LHCN-M2 (cell line): ENCODE measurements at places on chromosomes 5 and 9.
A peak's percentile ranks its signal among the peaks of the same experiment; 100 is the strongest.

DNA sequence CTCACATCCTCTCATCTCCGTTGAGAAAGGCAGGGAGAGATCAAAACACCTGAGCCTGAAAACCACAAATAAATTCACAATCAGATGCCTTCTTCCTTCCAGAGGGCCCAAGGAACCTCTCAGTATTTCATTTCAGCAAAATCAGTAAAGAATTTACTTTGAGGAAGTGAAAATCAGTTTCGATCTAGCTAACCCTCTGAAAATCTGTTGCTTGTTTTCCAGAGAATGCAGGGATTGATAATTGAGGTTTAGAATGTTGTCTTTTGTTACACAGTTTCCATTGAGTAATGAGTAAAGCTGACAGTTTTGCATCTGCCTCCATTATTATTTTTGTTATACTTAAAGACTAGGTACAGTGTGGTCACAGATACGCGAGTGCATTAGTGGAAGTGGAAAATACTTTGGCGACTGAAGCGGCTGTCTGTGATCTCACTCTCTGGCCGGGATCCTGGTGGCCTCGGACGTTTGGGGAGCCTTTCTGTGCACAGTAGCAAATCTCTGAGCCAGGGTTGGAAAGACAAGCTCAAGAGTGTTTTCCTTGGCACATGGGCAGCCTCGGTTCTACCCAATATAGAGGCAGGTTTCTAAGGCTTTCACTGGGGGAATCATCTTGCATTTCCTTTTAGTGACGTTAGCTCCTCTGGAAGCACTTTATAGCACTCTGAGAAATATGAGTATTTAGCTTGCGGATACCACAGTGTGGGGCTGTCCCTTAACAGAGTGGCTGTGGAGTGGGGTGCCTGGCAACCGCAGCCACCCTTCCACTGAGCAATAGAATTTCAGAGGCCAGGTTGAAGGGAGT is 32.2 kb upstream of the ANGPTL2 start:
- DNase-seq: peak; percentile 64

GRCh38 chr9:70472268-70473249 is 58.1 kb upstream of the KLF9 start:
- DNase-seq: no peak

DNA sequence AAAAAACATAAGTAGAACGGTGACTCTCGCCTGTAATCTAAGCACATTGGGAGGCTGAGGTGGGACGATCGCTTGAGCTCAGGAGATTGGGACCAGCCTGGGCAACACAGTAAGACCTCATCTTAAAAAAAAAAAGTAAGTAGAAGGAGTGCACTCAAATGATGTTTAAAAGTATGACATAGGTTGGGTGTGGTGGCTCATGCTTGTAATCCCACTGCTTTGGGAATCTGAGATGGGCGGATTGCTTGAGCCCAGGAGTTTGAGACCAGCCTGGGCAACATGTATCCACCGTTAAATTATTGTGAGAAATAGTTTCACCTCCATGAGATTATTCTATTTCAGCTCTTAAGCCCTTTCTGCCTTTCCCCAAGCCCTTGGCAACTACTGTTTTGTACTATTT is 11.2 kb downstream of the DENND4C start:
- no peak for DNase-seq

DNA sequence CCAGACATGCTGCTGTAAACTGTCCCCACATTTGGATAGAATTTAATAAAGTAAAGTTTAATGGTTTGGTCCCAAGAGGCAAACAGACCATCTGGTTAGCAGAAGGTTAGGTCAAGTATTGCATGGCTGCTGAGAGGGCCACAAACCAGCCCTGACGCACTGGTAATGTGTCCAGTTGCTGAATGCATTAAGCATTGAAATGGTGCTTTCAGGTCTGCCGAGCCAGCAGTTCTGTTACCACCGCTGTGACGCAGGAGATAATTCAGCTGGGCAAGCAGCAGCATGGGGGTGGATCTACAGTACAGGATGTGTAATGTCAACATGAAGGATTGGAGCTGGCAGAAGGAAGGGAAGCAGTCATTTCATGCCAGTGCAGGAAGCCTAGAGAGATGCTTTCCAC is 16.0 kb downstream of the ZNF462 start:
- peak; percentile 82 for DNase-seq

DNA sequence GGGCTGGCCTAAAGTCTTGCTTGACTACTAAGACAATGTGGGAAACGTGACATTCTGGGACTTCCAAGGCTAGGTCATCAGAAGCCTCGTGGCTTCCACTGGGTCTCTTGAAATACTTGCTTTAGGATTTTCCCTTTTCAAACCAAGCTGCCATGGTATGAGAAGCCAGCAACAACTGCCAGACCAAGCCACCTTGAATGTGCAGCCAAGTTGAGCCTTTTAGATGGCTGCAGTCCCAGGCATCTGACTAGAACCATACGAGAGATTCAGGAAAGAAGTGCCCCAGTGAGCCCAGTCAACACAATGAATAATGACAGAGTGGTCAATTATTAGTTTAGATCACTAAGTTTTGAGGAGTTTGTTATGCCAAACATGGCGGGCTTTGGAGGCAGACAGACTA is 143.3 kb downstream of the SLF1 start:
- DNase-seq: no peak

GRCh38 chr9:4290427-4290837 is 9.4 kb downstream of the GLIS3 start:
- DNase-seq: no peak

DNA sequence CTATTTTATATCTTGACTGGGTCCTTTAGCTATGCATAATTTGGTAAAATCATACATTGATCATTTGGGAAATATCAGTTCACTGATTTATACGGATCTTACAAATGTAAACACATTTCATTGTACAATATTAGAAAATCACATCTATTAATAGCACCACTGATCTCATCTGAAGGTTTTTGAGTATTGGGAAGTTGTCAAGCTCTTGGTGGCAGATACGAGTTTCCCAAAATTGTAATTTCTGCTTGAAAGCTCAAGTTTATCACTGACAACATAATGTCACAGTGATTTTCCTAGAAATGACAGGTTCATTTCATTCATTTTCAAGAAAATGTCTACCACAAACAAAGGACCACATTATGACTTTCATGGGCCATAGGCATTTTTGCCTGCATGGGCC is 3.0 kb upstream of the MACROH2A1 start:
- no peak for DNase-seq

GRCh38 chr5:101517795-101518194 is 614.7 kb upstream of the ST8SIA4 start:
- no peak for DNase-seq

DNA sequence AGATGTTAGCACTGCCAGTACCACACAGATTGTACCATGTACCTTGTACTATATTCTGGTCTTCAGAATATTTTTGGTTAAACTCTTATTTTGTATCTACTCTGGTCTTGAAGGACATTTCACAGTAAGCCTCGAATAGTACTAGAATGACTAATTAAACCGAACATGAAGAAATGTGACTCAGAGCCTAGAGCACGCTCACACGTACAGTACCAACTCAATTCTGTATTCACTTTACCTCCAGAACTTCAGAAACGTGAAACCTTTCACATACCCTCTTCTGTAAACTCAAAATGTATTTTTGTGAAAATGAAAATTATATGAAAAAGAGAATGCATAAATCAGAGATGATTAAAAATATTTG is 112.8 kb downstream of the MVB12B start:
- peak; percentile 87 for DNase-seq

GRCh38 chr9:117394655-117395054 is 20.2 kb downstream of the ASTN2 start:
- DNase-seq: no peak

GRCh38 chr9:80649001-80649420 is 1040.3 kb downstream of the TLE1 start:
- peak; percentile 81 for DNase-seq

DNA sequence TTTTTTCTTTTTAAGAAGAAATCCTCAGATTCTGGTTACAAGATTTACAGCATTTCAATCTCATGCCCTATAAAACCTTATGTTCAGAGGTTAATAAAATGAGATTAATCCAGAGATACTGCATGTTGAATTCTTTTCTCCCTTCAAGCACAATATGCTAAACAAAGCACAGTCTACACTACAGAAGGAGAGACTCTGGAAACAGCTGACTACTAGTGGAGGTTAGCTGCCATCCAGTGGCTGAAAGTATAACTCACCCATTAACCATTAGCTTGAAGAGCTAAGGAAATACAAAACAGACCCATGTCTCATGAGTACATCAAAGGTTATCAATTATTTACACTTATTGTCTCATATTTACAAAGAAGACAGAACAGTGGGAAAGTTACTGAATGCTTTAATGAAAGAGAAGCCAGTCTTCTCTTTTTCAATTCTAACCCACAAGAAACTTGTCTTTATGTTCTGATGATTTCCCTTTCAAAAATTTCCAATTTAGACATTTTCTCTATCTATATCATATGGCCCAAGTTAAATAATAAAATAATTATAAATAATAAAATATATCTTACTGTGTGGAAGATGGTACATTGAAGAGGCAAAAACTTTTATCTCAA is 12.7 kb upstream of the DNAH5 start:
- DNase-seq: peak; percentile 67

GRCh38 chr5:131265311-131265803 is 1.5 kb downstream of the CDC42SE2 start:
- DNase-seq: peak; percentile 38

- DNase-seq: peak; percentile 31
Measured at GRCh38 chr5:131514316-131515283, 120.4 kb downstream of the RAPGEF6 start.

DNA sequence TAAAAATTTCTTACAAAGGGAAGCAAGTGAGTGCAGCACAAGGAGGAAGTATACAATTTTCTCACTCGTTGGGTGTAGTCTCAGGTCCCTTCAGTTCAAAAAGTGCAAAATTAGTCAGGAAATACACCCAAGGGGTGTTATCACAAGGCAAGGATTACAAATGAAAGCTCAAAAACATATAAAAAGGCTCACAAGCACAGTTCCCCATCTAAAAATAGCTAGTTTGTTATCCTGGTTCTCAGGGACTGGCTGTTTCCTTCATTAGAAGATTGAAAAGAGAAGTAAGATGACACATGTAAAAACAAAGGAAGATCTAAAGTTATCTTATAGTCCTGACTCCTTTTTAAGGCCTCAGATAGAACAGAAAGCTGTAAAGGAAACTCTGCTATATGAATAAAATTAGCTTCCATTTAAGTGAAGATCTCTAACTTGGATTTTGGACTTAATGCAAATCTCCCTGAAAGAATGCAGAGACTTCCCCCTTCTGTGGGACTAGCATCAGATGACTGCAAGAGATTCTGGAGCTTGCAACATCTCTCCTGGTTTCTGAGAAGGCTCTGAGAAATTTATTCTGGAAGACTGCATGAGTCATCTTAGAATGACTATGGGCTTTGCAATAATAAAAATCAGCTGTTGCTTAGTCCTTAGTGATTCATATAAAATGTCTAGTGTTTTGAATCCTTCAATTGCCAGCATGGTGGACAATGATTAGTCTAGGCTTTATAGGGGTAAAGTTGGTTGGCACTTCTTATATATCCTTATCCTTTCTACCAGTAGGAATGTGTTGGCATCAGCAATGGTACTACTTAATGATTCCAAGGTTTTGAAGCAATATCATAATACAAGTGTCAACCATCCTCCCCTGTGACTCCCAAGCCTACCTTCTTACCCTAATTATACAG is 25.4 kb downstream of the DAB2 start:
- peak; percentile 98 for DNase-seq

- DNase-seq: peak; percentile 27
Measured at GRCh38 chr5:84014966-84015365, 294.3 kb upstream of the HAPLN1 start.

GRCh38 chr9:121122246-121123032 is 47.7 kb downstream of the CNTRL start:
- DNase-seq: peak; percentile 27

DNA sequence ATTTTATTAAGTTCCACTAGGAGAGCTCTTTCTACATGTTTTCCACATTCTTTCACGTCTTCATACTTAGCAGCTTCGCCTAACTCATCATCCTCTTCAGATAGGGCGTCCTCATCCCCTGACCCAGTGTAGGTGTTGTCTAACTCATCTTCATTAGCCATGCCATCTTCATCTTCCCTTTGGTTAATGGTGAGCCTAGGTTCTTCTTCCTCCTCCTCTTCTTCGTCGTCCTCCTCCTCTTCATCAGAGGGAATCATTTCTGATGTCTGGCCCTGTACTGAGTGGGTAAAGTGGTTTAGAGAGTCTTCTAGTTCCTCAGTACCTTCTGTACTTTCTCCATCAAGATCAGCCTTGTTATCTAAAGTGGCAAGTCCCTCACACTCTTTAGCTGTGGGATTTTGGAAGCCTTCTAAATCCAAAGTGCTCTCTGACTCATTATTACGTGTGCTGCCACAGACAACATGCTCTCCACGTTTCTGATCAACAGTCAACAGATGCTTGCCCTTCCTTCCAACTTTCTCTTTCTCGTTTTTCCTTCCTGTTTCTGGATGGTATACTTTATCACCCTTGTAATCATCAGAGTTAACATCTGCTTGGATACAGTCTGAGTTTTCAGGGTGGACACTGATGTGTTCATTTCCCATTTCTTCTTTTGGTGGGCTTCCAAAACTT is 31.1 kb downstream of the TUT7 start:
- DNase-seq: peak; percentile 96

- DNase-seq: peak; percentile 41
Measured at GRCh38 chr9:70835323-70835722, 286.1 kb downstream of the TRPM3 start.

DNA sequence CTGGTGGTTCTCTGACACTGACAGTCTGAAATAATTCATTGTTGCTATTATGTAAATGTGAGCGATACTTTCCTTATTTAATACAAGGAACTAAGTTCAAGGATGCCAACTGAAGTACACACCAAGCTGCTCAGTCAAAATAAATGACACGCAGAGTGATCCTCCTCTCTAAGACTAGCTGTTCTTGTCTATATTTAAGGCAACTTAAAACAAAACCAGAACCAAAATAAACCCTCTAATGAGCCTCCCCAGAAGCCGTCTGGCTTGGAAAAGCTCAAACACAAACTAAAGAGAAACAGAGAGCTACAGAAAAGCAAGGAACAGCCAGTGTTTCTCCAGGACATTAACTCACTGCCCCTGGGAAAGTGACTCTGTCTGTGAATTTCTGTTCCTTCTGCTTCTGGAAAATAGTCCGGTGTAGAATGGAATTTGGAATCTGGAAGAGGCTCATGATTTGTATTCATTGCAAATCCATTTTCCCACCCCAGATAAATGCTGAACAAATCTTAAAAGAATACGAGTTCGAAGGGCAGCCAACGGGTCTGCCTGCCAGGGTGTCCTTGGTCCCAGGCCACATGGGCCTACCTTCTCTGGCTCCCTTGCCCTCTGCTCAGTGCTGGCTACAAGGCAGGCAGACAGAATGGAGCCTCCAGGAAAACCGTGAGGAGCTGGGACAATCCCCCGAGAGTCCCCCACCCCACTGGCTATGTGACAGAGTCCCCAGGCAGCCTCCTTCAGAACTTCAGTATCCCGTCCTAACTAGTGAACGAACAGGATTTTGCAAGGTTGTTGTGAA is 14.8 kb downstream of the GGTA1 start:
- DNase-seq: no peak

DNA sequence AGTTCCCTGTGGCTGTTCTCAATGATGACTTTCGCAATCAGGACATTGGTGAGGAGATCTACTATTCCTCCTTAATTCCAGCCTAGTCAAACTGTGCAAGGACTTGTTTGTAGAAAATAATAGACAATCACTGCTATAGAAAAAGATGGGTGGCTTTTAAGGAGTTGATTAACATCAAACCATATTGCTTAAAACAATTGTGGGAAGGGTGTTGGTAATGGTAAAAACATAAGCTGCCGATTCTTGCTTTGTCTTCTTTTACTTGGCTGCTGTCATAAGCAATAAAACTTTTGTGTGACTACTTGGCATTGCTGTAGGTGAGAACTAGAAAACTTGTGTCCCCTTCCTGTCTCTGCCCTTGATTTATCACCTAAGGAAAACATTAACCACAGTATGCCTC is 561.2 kb upstream of the SEMA6A start:
- DNase-seq: no peak
